CD14-positive monocyte (primary cell): ENCODE measurements at places on chromosomes 12 and 14. TPM values are rescaled to one million over a fixed set of nuclear protein-coding genes. Genes with fewer than 3 reads are reported as not detected.
A peak's percentile ranks its signal among the peaks of the same experiment; 100 is the strongest.

Gene C12orf54
- polyA plus RNA-seq, result not detected

Gene SSPN
- not detected in 2 replicates for polyA plus RNA-seq

Gene PRB2
- polyA plus RNA-seq, result not detected in 2 replicates

Gene SLC17A8
- not detected for polyA plus RNA-seq

- no peaks in the 10 kb centered on the region for H3K4me1 ChIP-seq
- H3K4me3 ChIP-seq, result no peak overlapping the region
- H3K36me3 ChIP-seq, result no peaks in the 10 kb centered on the region
- no peaks in the 10 kb centered on the region for H3K27me3 ChIP-seq
- no peak overlapping the region for H3K27ac ChIP-seq
Measured at GRCh38 chr14:68664225-68664681, 128.6 kb downstream of the ZFP36L1 start.

DNA sequence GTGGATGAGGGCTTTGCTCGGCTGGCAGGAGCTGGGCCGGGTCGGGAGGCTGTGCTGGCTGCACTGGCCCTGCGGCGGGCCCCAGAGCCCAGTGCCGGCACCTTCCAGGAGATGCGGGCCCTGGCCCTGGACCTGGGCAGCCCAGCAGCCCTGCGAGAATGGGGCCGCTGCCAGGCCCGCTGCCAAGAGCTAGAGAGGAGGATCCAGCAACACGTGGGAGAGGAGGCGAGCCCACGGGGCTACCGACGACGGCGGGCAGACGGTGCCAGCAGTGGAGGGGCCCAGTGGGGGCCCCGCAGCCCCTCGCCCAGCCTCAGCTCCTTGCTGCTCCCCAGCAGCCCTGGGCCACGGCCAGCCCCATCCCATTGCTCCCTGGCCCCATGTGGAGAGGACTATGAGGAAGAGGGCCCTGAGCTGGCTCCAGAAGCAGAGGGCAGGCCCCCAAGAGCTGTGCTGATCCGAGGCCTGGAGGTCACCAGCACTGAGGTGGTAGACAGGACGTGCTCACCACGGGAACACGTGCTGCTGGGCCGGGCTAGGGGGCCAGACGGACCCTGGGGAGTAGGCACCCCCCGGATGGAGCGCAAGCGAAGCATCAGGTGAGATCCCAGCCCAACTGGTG is 11.5 kb downstream of the ARHGEF40 start:
- no peak for DNase-seq
- no peaks in the 10 kb centered on the region for H3K27me3 ChIP-seq
- no peak overlapping the region for H3K4me3 ChIP-seq
- H3K4me1 ChIP-seq, result peaks cover 29% of the 10 kb centered on the region
- H3K27ac ChIP-seq, result no peak overlapping the region

- H3K4me1 ChIP-seq, result no peaks in the 10 kb centered on the region
- no peaks in the 10 kb centered on the region for H3K27me3 ChIP-seq
- H3K27ac ChIP-seq, result no peak overlapping the region
- no peak overlapping the region for H3K4me3 ChIP-seq
- H3K36me3 ChIP-seq, result no peaks in the 10 kb centered on the region
Measured at GRCh38 chr12:88801227-88802095, 221.2 kb upstream of the KITLG start.

Gene DCN
- not detected in 2 replicates for polyA plus RNA-seq

GRCh38 chr14:77000340-77001270 is 27.9 kb downstream of the IRF2BPL start:
- no peaks in the 10 kb centered on the region for H3K27me3 ChIP-seq
- H3K36me3 ChIP-seq, result no peaks in the 10 kb centered on the region
- H3K27ac ChIP-seq, result peak overlapping the region; percentile 49

DNA sequence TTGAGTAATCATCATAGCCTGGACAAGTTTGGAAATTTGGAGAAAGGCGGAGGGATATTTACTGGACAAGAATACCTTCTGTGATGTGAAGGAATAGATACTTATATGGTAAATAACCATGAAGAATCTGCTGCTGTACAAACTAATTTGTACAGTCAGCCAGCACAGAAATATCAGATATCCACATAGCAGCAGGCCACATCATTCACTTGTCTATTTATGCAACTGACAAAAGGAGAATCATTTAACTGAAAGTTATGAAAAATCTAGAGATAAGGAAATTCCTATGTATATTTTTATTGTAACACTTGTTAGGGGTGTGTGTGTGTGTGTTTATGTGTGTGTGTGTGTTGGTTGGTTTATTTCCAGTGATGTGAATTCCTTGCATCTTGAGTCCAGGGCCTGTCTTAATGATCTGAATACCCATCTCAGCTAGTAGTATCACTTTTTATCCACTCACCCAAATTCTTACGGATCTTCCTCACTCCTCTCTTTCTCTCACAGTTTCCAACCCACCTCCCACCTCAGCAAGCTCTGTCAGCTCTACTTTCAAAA is 10.5 kb upstream of the LRIG3 start:
- no peaks in the 10 kb centered on the region for H3K27me3 ChIP-seq
- H3K4me3 ChIP-seq, result no peak overlapping the region
- no peaks in the 10 kb centered on the region for H3K4me1 ChIP-seq
- no peak overlapping the region for H3K27ac ChIP-seq
- H3K36me3 ChIP-seq, result no peaks in the 10 kb centered on the region

- no peak overlapping the region for H3K27ac ChIP-seq
- no peak overlapping the region for H3K4me3 ChIP-seq
- no peaks in the 10 kb centered on the region for H3K36me3 ChIP-seq
- H3K4me1 ChIP-seq, result no peaks in the 10 kb centered on the region
- no peak for DNase-seq
- H3K27me3 ChIP-seq, result peaks cover 59% of the 10 kb centered on the region
Measured at GRCh38 chr14:20656274-20656673, 14.8 kb upstream of the OR6S1 start.

GRCh38 chr14:68312884-68313610 is 479.8 kb downstream of the ZFP36L1 start:
- no peak overlapping the region for H3K4me3 ChIP-seq
- H3K27me3 ChIP-seq, result no peaks in the 10 kb centered on the region
- H3K4me1 ChIP-seq, result peaks cover 21% of the 10 kb centered on the region
- H3K27ac ChIP-seq, result no peak overlapping the region
- no peaks in the 10 kb centered on the region for H3K36me3 ChIP-seq

GRCh38 chr14:100673085-100673806 is 53.4 kb upstream of the DLK1 start:
- no peak overlapping the region for H3K4me3 ChIP-seq
- H3K36me3 ChIP-seq, result no peaks in the 10 kb centered on the region
- DNase-seq, result no peak
- H3K4me1 ChIP-seq, result peaks cover 42% of the 10 kb centered on the region
- H3K27ac ChIP-seq, result no peak overlapping the region

DNA sequence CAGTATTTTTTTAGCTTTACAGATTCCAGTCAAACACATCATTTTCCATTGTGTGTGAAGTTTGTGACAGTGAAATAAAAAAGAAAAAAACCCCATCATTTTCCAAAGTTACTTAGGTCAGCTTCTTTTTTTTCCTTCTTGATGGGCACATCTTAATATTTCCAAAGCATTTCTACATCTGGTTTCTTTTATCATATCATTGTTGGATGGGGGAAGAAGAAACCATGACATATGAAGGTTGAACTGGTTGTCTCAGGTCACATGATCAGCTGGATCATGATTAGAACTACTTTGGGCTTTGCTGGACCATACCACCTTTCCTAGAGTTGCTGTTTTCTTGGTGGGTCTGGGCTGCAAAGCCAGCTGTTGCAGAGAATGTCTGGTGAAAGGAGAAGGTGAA is 59.8 kb downstream of the FOS start:
- H3K27me3 ChIP-seq, result no peaks in the 10 kb centered on the region
- no peak overlapping the region for H3K27ac ChIP-seq
- no peak overlapping the region for H3K4me3 ChIP-seq

Gene PPP4R3A
- polyA plus RNA-seq, result 31.4 TPM
